Erythroblast (primary cell): ENCODE measurements at places on chromosomes 7 and 10.

- no peak for DNase-seq
Observed at GRCh38 chr7:107917763-107918651, 27.0 kb downstream of the DLD start.

GRCh38 chr7:65453341-65454030 lies 79.8 kb downstream of the ZNF92 start:
- no peak for DNase-seq

DNA sequence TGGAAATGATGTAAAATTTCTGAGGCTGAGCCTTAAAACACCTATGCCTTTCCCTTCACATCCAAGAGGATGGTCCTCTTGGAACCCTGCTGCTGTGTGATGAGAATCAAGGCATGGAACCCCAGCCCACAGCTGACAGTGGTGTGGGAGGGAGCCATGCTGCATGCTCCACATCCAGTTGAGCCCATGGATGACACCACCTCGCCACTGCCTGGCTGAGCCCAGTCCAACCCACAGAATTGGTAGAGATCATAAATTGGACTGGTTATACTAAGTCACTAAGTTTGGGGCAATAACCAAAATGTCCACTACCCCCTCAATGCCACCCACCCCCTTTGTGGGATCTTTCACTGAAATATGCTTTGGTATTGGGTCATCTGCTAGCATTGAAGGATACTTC lies 45.9 kb upstream of the C10orf90 start:
- DNase-seq = no peak

GRCh38 chr7:155329225-155329624 lies 31.5 kb downstream of the INSIG1 start:
- no peak for DNase-seq

DNA sequence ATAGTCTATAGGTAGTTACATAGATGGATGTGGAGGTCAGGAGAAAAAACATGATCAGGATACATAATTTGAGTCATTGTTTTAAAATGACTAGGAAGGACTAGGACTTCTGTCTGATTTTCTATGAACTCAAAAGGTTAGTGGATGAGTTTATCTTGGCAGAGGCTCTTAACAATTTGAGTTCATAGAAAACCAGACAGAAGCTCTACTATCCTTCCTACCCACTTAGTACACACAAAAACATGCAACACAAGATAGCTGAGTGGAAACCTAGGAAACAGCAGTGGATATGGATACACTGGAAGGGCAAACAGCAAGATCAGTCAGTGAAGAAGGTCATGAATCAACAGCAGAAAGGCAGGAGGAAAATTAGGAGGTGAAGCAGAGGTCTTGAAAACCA lies 84.6 kb downstream of the VPS50 start:
- no peak for DNase-seq

DNA sequence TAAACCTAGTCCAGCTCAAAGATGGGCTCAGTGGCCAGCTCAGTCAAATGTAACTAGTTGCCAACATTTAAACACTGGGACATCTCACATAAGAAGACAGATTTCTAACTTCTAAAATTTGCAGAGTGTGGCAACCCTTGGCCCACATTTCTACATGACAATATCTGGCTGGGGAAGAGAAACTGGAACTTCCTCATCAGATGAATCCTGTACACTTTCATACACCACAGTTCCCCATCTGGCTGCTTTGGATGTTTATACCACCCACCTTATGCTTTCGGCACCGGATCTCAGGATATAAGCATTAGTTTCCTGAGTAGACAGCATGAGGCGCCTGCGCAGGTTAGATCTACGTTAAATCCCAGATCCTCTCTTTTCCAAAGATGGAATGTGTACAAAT lies 199.3 kb downstream of the PRKG1 start:
- DNase-seq = no peak

GRCh38 chr10:122939133-122939855 lies 14.7 kb downstream of the C10orf88 start:
- DNase-seq = no peak

DNA sequence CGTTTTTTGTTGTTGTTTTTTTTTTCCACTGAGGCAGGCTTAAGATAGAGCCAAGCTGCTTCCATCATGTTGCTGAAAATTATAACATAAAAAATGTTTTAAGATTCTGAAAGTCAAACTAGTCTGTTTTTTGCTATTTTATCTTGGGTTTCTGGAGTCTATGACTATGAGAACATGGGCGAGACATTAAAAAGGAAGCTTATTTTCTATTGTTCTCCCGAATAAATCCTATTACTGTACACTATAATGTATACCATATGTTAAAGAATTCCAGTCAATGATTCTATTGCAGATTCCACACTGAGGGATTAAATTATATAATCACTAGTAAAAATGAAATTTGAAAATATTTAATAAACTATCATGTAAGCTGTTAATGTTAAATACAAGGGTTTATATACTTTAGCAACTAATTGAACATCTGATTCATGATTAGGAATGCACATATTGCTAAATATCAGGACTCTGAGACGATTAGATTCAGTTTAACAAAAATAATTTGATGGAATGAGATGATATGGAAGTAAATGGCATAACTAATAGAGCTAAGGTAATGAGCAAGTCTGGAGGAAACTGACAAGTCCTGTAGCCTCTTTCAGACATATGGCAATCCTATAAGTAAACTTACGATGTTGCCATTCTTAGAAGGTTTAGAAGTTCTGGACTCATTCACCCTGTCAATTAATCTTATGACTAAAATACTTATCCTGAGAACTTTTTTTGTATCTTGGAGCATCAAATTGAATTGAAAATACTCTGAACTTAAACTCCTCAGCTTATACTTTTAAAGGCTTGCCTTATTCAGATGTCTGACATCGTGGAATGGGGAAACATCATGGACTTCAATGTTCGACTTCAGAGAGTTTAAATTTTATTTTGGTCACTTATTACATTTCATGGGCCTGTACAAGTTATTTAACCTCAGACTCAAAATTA lies 294.8 kb upstream of the DGKB start:
- no peak for DNase-seq

DNA sequence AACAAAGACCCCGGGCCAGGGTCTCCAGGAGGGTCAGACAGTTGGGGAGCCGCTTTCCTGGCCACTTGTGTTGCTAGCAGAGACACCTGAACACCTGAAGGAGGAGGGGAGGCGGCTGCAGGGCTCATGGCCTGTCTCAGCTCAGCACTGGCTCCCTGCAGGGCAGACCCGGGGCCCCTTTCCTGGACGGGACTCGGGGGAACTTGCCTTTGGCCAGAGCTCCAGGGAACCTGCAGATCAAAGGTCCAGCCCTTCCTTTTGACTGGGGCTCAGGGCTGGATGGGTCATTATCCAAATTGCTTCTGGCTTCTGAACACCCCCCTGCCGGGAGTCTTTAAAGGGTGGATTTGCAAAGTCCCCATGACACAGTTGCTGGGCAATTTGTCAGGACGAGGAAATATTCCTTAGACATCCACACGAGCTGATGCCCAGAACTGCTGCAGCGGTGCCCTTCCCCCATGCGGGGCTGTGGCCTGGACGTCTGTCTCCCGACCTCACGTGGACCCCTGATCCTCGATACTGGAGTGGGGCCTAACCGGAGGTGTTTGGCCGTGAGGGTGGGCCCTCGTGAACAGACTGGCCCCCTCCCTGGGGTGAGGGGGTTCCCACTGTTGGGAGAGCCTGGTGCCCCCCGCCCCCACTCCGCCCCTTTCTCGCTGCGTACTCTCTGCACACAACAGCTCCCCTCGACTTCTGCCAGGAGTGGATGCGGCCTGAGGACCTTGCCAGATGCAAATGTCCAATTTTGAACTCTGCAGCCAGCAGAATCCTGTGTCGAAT lies 194.3 kb downstream of the ELFN1 start:
- no peak for DNase-seq

DNA sequence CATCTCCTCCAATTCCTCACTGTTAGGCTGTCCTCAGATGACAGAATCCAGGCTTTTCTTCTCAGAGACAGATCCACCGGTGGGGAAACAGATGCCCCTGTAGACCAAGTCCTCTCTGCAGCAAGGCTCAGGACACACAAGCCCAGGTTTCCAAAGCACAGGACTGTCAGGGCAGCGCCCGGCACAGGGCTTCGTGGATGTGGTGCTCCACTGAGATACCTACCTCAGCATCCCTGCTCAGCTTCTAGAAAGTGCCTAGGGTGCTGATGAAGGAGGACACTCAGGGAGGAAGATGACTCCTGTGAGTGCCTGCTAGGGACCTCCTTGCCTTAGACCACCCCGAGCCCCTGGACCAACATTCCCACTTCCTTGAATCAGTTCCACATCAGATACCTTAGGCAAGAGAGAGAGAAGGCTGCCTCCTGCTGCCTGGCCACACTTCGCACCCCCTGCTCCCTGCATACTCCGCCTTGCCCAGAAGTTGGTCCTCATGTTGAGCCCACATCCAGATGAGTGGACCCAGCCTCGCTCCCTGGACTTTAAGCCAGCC lies 8.9 kb upstream of the RBP3 start:
- DNase-seq = no peak

GRCh38 chr7:23469150-23469960 lies 936 bp downstream of the IGF2BP3 start:
- peak; percentile 84 for DNase-seq

DNA sequence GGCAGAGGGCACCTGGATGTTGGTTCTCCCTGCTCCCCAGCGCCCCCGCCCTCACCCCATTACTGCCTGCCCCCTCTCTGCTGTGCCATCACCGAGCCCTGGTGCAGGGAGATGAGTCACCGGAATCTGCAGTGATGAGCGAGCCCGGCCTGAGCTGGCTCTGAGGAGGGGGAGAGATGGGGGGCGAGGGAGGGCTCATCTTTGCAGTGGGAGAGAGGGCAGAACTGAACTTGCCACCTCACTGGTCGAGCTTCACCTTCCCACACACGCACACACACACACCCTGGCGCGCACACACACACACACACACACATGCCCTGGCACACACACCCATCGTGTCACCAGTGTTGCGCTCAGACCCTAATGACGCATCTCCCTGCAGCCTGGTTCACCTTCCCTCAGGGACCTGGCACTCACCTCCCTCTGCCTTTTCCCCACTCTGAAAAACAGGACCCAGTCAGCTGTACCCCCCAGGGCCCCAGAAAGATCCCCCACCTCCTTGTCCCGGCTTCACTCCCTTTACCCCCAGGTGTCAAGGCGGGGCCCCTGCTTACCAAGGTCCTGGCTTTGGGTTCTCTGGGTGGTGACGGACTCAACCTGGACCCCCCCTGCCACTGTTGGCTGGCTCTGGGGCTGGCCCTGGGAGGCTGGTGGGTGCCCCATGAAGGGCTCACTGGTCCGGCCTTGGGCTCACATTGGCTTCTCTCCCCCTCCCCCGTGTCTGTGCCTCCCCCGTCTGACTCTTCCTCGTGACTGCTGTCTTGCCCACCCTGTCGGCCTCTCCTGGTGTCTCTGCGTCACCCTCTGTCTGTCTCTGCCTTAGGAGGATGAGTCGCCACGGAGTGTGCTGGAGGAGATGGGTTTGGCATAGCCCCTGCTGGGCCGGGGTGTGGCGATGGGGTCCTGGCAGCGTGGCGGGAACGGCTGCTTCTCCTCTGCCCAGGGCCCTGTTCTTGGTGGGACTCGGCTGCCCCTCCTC lies 5.4 kb downstream of the VGF start:
- DNase-seq = no peak

DNA sequence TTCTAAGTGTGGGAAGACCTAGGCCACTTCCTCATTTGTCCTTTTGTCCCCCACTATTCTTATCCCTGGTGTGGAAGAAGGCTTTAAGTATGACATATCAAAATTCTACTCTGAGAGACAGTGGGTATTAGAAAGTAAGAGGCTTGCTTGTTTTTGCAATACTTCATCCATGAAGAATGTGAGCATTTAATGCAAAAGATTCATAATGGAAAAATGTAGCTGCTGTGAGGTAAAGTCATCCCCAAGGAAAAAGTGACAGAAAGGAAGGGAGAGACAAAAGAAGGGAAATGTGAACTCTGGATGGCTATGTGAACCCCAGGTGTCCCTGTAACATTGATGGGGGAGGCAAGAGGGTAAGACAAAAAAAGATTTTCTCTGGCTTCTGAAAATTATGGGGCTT lies 607.5 kb downstream of the SORCS1 start:
- no peak for DNase-seq

GRCh38 chr7:29496355-29497020 lies 67.1 kb upstream of the PRR15 start:
- no peak for DNase-seq

GRCh38 chr10:46097576-46098317 lies 51.7 kb upstream of the MSMB start:
- DNase-seq = no peak

DNA sequence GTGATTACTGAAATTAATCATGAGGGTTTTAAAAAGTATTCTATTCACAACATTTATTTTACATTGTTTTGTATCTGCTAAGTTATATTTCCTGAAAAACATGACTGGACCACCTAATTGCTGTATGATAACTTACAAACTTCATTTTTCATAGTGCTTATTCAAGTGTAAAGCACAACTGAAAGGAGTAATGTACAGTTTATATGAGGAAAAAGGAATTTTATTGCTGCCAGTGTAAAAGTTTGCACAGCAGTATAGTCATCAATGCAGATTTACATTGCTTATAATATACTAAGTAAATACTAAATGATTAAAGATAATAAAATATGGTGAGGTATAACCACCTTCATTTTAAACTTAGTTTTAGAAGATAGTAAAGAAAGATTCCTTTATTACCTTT lies 4.0 kb downstream of the PTEN start:
- no peak for DNase-seq

- peak; percentile 76 for DNase-seq
Observed at GRCh38 chr10:114822444-114823076, 980 bp downstream of the FHIP2A start.

- DNase-seq = no peak
Observed at GRCh38 chr10:107013258-107014006, 151.1 kb downstream of the SORCS1 start.

DNA sequence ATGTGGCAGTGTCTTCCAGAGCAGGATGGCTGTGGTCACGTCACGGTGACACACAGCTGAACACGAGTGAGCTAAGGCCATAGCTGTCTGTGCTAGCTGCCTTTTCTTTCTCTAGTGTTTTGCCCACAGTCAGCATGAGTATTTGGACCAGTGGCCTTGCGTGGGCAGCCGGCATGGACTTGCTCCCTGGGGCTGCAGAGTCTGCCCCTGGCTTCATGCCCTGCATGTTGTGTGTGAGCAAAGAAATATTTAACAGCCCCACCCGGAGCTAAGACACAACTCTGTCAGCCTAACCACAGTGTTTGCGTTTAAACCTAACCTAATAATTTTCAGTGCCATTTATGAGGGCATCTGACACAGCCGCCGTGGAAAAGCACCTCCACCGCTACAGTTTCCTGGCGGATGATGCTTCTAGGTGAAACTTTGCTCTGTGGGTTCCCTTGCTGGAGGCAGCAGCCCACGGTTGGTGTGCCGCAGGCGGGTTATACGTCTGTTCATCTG lies 14.6 kb downstream of the CHST12 start:
- no peak for DNase-seq

DNA sequence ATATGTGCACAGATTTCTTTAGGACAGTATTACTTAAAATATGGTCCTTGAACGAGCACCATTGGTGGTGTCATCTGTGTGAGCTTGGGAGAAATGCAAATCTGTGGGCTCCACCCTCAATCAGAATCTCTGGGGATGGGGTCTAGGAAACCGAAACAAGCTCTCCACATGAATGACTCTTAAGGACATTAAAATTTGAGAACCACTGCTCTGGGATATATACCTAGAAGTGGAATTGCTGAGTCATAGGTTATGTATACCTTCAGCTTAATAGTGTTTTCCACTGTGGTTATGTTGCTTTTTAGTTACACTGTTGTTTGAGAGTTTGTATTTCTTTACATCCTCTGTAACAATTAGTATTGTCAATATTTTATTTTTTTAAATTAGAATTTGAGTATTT lies 24.0 kb downstream of the ZNRF2 start:
- peak; percentile 14 for DNase-seq
